ENCODE measurements at places on chromosomes 2 and 18.

- no peak for DNase-seq
Measured at GRCh38 chr2:240310645-240311044, 124.8 kb upstream of the GPC1 start.

DNA sequence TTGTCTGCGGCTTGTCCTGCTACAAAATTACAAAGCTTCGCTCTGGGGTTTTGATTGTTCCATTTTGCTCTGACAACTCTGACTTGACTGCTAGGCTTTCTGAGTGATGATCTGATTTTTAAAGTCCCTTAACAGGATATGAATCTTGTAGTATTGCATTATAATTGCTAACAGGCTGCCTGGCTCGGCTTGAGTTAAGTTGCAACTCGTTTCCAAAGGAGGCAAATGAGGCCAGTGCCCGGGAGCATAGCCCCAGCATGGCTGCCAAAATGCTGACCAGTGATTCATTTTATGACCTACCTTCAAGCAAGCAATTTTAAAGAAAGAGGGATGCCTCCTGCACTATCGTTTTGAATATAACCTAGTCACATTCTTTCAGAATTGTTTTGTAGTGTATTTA, 135.4 kb downstream of the COL6A3 start:
- DNase-seq = no peak

DNA sequence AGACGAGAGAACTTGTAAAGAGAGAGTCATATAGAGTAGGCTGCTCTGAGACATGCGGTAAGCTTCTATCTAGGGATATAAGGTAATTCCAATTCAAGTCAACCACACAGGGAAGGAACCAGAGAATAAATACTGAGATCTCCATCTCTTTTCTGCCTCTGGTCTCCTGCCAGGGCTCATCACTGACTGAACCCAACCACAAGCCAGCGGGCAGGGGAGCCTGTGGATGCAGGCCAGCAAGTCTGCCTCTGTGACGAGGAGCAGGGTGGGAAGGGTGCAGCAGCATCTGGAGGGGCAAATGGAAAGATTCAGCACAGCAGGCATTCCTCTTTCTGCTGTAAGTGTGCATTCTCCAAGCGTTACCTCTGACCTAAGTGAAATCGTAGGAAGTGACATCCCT, 82.2 kb downstream of the ICOS start:
- no peak for DNase-seq

DNA sequence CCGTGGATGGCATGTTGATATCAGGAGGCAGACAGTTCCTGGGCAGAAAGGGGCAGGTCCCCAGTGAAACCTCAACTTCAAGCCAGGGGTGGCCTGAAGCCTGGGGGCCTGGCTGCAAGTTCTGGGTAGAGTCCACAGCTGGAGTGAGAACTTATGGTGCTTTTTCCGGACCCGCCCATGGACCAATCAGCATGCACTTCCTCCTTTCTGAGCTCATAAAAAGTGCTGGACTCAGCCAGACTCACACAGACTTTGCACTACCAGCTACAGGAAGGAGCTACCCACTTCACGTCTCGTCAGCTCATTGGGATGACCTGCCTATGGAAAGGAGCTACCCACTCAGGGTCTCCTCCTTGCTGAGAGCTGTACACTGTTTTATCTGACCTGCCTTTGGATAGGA, 183.1 kb upstream of the MC4R start:
- DNase-seq = no peak
